HTR-8/SVneo (cell line): ENCODE measurements at places on chromosomes 7 and 10.

- DNase-seq, result no peak
Observed at GRCh38 chr7:108724251-108725100, 154.8 kb downstream of the DNAJB9 start.

DNA sequence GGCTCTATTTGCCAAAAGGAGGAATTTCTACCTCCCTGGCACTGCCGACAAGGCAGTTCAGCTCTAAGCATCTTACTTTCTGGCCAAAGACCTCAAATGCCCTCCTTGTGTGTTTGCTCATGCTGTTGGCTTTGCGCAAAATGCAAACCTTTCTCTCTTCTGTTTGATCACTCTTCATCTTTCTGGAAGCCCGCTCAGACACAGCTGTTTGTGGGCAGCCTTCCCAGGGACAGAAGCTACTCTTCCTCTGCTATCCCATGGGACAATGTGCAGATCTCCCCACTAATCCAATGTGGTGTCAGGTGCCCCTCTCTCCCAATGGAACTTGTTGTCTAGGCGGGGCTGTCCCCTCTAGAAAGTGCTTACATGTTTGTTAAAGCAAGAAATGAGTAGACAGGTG lies 278.7 kb downstream of the CCSER2 start:
- no peak for DNase-seq

DNA sequence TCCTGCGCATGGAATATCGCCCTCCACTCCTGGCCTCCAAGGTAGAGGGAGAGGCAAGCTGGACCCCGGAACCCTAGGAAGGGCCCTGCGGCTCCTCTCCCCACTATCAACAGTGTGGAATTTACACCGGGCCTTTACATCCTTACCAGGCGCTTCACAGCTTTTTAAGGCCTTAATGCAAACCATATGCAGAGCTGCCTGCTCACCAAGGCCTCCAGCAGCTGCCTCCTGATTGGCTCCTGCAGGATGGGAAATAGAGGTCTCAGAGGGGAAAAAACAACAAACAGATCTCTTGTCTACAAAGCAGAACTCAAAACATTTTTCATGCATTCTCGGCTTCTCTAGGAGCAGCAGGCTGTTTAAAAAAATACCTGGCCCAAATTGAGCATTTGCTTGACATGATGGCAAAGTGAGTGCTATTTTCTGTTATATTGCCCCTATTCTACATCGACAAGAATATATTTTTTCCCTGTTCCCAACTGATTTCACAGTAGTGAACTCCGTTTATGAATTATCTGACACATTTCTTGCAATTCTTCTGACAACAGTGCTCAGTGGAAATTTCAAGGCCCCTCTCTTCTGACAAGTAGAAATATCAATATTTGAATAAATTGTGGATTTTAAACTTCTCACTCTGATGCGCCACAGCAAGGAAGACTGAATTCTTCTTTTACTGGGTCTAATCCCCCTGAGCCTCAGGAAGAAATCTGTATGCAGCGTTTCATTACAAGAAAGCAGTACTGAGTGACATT lies 51.7 kb downstream of the EBF3 start:
- DNase-seq, result no peak

DNA sequence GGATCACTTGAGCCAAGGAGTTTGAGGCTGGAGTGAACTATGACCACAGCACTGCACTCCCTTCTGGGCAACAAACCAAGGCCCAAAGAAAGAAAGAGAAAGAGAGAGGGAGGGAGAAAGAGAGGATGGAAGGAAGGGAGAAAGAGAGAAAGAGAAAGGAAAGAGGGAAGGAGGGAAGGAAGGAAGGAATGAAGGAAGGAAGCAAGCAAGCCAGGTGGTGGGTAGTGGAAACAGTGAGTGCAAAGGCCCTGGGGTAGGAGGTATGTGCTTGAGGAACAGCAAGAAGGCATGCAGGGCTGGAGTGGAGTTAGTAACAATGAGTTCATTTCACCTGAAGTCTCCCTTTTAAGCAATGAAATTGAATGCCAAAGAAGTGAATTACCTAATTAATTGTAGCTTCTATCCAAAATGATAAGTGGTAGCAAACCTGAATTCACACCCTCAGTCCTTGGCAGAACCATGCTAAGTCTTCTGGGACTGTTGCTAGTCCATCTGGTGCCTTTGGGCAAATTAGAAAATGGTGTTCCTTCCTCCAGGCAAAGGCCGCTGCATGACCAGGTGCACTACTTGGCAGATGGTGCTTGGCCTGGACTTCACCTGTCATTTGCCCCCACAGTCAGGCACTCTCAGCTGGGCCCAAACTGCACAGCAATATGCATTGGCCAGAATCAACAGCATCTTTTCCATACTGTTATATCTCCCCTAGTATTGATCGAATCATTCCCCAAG lies 67.4 kb upstream of the MPP7 start:
- no peak for DNase-seq
